Mesenteric fat pad (tissue), 1 donor: ENCODE measurements at places on chromosomes 12 and 14. TPM values are rescaled to one million over a fixed set of nuclear protein-coding genes. Genes with fewer than 3 reads are reported as not detected.

DNA sequence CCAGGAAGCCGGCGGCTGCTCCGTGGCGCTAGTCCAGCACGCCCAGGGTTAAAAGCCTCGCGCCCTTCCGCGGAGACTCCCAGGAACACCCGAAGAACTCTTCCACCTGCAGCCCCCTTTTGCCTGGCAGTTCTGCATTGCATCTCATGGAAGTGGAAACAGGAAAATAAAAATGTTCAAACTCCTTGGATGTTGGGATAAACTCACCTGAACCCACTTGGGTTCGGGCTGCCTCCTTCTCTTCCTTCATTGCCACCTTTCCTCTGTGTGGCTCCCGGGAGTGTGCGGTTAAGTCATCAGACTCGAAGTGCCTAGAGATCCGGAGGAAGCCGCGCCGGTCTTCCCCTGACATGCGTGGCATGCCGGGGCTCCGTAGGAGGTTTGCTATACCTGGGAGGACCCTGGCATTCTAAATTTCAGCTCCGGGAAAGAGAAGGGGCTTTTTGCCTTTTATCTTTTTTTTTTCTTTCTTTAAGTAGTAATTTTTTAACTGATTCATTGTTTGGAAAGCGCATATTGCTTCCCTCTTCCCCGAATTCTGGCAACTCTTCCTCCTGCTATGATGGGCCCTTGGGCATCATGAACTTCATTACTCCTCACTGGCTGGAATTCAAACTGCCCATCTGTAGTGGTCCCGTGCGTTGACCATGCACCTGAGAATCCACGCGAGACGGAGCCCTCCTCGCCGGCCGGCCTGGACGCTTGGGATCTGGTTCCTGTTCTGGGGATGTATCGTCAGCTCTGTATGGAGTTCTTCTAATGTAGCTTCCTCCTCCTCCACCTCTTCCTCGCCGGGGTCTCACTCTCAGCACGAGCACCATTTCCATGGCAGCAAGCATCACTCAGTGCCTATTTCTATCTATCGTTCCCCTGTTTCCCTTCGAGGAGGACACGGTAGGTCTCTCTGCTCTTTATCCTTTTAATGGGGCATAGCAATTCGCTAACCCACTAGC, 931.4 kb downstream of the DIO2 start:
- no peak for DNase-seq

DNA sequence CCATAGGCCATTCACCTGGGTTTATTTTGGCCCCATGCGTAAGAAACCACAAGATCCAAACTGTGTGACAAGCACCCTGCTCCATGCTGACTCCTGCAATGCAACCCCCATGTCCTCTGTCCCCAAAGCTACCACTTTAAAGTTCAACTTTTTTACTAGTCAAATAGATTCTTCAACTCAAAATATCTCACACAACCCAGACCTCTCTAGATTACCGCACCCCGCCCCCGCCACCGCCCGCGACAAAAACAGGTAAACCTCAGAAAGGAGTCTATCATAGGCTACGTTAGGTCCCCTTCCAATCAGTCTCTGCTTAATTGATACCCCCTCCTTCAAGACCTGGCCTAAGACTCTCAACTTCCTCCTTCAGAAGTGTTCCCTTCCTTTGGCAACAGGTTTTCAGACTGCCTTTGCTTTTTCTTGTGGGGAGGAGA, 2.2 kb downstream of the ZFP36L1 start:
- DNase-seq, result no peak

DNA sequence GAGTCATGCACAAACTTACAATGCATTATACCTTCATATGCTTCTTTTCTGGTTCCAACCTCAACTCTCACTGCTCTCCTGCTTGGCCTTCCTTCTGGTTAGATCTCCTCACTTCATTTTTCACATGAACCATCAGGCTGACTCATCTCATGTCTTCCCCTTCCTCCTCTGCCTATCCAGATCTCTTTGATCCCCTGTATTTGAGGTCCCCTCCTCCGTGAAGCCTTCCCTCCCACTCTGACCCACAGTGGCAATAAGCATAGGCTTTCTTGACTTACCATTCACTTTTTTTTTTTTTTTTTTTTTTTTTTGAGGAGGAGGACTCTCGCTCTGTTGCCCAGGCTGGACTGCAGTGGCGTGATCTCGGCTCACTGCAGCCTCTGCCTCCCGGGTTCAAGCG, 14.7 kb upstream of the ASIC1 start:
- DNase-seq, result no peak

DNA sequence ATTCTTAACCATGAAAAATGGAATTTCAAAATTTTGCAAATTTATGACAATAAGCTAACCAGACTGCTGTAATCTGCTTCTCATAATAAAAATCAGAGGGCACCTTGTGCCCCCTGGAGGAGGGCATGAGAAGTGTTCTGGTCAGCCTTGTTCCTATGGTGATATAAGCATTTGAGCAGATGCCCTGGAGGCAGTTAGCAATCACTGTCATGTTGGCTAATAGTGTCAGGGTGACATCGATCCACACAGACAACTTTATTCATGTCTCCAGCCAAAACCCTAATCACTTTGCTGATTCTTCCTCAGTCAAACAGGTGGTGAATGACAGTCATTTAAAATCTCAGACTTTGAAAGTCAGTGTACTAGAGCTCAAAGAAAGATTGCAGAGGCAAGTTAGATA, 943.0 kb downstream of the GALC start:
- no peak for DNase-seq

DNA sequence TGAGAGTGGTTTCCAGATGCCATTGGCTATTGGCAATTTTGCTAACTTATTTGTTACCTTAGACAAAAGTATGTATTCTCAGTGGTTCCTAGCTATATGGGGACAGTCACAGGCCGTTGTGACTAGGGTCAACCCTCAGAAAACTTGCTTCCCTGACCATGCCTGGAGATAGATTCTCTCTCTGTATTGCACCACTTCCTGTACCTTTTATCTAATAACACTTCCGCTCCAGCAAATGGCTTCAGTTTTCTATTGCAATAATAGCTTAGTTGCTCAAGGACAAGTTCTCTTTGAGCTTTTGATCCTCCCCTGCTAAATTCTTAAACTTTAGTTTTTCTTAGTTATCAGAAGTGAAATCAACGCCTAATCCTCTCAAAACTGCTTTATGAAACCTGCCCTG, 338.0 kb downstream of the RMST start:
- no peak for DNase-seq

GRCh38 chr12:116718655-116719454, 19.0 kb downstream of the SPRING1 start:
- no peak for DNase-seq

GRCh38 chr12:38995249-38995648, 89.9 kb upstream of the CPNE8 start:
- no peak for DNase-seq

- DNase-seq, result no peak
Observed at GRCh38 chr14:33587791-33588190, 363.1 kb downstream of the EGLN3 start.

DNA sequence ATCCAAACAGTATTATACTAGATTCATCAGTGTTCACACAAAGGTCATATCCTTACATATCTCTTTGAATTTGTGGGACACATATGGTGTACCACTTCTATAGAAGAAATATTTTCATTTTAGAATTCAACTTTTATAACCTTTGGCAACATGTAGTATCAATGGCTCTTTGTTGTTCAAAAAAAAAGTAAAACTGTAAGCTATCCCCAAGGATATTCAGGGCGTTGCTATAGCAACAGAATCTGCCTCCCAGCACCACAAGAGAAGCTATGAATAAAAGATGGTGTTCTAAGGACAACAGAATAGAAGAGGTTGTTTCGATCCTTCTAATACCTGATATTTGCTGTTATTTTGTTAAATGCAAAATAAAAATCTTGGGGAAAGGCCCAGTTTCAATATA, 139.3 kb downstream of the BRMS1L start:
- no peak for DNase-seq

DNA sequence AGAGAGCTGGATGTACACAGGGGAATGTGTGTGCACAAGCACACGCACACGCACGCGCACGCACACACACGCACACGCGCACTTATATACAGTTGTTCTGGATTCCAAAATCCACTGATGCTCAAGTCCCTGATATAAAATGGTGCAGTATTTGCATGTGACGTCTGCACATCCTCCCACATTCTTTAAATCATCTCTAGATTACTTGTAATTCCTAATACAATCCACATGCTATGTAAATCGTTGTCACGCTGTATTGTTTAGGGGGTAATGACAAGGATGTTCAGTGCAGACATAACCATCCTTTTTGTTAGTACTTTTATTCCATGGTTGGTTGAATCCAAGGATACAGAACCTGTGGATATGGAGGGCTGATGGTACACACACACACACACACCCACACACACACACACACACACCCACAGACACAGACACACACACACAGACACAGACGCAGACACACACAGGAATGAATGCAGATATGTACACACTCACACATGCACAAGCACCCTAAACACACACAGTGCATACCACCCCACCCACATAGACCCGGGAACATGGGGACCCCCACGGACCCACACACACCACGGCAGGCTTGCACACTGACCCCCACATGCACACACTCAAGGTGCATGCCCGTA, 188.5 kb upstream of the PRMT8 start:
- no peak for DNase-seq

GRCh38 chr12:67382241-67382871, 113.2 kb downstream of the CAND1 start:
- no peak for DNase-seq

GRCh38 chr14:73258845-73259611, 21.7 kb downstream of the PAPLN start:
- peak; percentile 87 for DNase-seq

DNA sequence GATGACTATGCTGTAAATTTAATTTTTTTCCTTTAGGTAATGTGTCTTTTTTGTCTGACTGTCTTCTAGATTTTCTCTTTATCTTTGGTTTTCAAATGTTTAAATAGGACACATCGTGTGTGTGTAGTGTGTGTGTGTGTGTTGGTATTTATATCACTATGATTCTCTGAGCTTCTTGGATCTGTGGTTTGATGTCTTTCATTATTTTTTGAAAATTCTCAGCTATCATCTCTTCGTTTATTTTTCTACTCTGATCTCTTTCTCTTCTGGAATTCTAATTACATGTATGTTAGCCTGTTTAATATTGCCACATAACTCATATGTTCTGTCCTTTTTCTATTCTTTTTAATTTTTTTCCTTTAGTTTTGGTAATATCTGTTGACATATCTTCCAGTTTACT, 73.5 kb upstream of the OR10AD1 start:
- no peak for DNase-seq

- DNase-seq, result no peak
Observed at GRCh38 chr14:97900196-97900854, 1103.1 kb downstream of the VRK1 start.

DNA sequence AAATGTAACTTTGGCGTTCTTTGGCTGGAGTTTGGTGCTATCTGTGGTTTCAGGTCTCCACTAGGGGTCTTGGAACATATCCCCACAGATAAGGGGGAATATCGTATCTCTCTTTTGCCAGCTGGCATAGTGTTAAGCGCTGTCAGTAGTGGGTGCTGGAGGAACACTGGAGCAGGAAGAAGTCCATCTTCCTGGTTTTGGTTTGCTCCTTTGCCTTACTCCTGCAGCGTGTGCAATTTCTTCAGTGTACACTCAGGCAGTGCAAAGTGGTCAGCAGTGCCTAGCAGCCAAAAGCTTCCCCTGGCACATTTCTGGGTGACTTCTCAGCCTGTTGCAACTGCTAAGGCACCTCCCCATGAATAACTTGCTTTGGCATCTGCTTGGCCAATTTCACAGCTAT, 11.7 kb upstream of the RIPK3 start:
- no peak for DNase-seq

DNA sequence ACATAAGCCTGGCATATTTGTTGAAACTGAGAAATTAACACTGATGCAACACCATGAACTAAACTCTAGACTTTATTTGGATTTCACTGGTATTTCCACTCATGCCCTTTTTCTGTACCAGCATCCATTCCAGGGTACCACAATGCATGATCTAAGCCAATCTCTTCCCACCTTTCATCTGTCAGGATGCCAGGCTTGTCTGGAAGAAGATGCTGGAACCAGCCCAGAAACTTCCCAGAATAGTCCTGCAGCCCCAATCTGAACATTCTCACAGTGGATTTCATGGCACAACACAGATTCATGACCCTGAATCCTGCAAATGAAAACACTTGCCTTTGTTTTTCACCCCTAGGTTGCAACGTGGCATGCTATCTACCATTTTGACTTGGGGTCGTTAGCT, 189.3 kb upstream of the LHX5 start:
- DNase-seq, result no peak

SLC10A1 gene
- not detected for total RNA-seq

TPH2 gene
- not detected for total RNA-seq

SLC25A47 gene
- not detected for total RNA-seq

KCNC2 gene
- total RNA-seq, result not detected

BEST3 gene
- total RNA-seq, result not detected

PNP gene
- total RNA-seq, result 69.1 TPM
